Stimulated activated naive CD4-positive, alpha-beta T cell treated with Interleukin-2 at 50 U/mL for 16 hours (primary cell): ENCODE measurements at places on chromosomes 1 and 21.

DNA sequence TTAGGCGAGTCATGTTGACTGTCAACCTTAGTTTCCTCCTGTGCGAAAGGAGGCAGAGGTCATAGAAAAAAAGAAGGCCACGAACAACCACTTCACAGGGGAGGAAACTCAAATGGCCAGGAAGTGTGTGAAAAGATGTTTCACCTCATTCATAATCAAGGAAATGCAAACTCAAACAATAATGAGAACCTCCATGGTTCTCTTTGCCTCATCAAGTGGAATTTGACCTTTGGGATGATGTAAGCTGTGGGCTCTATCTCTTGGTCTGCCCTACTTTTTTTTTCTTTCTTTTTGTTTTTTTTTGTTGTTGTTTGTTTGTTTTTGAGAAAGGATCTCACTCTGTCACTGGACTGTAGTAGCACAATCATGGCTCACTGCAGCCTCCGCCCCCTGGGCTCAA is 55.9 kb upstream of the GRHL3 start:
- DNase-seq = no peak

DNA sequence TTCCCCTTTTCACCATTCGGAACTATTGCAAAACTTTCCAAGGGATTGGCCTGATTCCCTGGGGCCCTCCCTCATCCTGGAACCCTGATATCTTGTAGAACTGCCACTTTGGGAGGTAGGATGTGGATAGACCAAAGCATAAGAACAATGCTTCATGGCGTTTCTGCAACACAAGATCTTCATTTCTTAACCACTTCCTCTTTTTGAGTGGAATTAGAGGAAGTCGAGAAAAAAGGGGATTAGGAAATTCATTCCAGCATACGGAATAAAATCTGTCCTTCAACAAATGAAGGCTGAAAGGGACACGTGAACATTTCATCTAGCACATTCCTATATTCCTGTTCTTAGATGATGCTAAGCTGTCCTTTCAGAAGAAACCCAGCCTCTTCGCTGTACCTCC is 149.3 kb downstream of the HUNK start:
- no peak for DNase-seq

- DNase-seq = no peak
Measured at GRCh38 chr1:78497201-78497600, 6.4 kb downstream of the PTGFR start.

- DNase-seq = no peak
Measured at GRCh38 chr1:157849229-157849875, 7.7 kb upstream of the CD5L start.

GRCh38 chr1:234763910-234764309 is 153.9 kb upstream of the IRF2BP2 start:
- no peak for DNase-seq

- DNase-seq = no peak
Measured at GRCh38 chr1:18661404-18662285, 31.0 kb downstream of the PAX7 start.

GRCh38 chr1:238404481-238404880 is 513.8 kb upstream of the ZP4 start:
- no peak for DNase-seq

- DNase-seq = no peak
Measured at GRCh38 chr1:151832318-151832980, 847 bp upstream of the RORC start.

DNA sequence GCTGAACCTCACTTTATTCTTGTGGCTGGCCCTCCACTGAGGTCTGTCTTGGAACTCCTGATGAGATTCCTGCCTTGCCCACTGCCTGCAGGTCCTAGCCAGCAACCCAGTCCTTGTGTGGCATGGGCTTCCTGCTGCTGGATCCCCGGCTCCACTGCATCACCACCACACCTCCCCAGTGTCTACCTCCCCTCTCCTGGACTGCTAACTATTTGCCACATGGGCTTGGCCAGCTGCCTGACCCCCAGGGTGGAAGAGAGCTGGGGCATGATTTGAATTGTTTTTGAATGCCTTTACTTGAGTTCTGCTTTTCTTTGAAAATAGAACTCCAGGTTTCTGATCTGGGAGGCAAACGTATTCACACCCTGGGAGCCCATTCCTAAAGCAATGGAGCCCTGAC is 41.2 kb downstream of the SPAG17 start:
- DNase-seq = no peak

GRCh38 chr1:148353461-148354283 is 129.4 kb downstream of the PPIAL4G start:
- peak; percentile 1 for DNase-seq

GRCh38 chr1:1954831-1955441 is 35.9 kb upstream of the TMEM52 start:
- no peak for DNase-seq

DNA sequence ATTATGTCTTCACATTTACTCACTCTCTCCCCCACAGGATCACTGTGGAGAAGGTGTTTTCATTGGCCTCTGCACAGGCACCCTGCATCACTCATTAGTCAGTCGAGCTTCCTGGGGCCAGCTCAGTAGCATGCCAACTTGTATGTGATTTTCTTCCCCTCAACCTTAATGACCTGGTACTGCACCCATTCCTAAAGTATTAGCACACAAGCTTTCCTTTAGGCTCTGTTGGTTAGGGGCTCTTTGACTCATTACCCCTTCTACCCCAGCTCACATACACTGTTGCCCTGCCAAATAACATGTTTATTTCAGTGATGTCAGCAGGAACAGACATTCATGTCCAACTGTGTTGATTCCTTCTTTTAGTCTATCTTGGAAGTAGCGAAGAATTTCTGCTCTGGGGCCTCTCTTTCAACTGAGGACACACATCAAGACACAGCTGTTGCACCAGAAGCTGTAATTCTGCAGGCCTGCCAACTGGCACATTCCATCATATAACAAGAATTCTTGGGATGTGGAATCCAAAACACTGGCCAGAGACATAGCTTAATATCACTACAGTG is 603.5 kb upstream of the ADAMTS5 start:
- DNase-seq = no peak

GRCh38 chr1:94572780-94573179 is 31.2 kb upstream of the F3 start:
- DNase-seq = no peak

- no peak for DNase-seq
Measured at GRCh38 chr21:45323487-45324311, 36.0 kb upstream of the POFUT2 start.

DNA sequence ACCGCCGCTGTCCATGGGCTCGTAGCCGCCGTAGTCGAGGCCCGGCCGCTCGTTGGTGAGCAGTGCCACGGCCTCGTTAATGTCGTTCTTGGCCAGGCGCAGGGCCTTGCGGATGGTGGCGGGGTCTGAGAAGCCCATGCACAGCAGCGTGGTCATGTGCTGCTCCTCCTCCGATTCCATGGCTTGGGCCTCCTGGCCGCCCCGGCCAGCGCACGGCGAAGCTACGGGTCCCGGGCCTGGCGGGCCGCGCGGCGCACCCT is 300 bp downstream of the USP24 start:
- DNase-seq = no peak

GRCh38 chr1:116940814-116941599 is 31.3 kb downstream of the PTGFRN start:
- DNase-seq = no peak

GRCh38 chr1:4276238-4276637 is 376.2 kb upstream of the C1orf174 start:
- DNase-seq = no peak

GRCh38 chr1:168287237-168287664 is 6.6 kb downstream of the TBX19 start:
- no peak for DNase-seq

DNA sequence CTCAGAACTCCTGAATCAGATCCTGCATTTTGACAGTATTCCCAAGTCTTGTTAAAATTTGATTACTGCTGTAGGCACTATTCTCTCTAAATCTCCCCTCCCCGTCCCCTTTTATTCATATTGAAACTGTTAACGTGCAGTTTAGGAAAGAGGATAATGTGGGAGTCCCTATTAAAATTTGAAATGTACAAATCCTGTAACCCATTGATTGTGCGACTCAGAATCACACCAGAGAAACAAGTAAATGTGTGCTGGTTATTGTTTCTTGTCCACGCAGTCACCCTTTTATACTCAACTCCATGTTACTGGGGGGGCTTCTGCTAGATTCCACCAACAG is 584 bp upstream of the LTN1 start:
- DNase-seq = no peak

GRCh38 chr1:11925938-11926292 is 312 bp downstream of the KIAA2013 start:
- no peak for DNase-seq

GRCh38 chr21:29299916-29300806 is 1.4 kb downstream of the BACH1 start:
- DNase-seq = peak; percentile 44

DNA sequence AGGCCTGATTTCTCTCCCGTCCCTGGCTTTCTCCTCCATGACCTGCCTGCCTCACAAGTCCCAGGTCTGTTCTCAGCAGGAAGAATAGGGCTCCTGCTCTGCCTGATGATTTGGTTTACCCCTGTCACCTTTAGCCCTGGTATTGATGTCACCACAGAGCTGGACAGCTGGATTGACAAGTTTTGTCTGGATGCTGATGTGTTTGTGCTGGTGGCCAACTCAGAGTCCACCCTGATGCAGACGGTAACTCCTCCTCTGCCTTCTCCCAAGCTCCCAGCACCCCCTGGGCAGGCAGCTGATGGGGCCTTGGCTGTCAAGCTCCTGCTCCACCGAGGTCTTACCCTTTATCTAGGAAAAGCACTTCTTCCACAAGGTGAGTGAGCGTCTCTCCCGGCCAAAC is 18.4 kb downstream of the MFN2 start:
- DNase-seq = no peak

- DNase-seq = no peak
Measured at GRCh38 chr1:121558514-121558913, 373.7 kb downstream of the SRGAP2C start.

GRCh38 chr1:234698686-234699085 is 88.7 kb upstream of the IRF2BP2 start:
- DNase-seq = no peak

DNA sequence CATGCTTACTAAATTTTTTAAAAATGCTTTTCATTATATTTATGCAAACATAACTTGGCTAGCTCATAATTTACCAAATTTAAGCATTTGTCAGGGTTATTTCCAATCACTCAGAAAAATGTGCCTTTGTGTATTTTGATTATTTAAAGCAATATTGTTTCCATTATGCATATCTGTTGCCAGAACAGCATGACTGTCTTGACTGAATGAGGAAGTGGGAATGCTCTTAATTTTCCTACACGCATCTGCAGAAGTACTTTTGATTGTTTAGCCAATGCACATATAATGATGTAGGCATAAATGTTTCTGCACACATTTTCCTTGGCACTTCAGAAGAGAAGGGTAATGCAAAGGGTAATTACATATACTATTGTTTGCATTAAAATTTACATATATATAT is 92.5 kb upstream of the ADGRL2 start:
- DNase-seq = no peak

DNA sequence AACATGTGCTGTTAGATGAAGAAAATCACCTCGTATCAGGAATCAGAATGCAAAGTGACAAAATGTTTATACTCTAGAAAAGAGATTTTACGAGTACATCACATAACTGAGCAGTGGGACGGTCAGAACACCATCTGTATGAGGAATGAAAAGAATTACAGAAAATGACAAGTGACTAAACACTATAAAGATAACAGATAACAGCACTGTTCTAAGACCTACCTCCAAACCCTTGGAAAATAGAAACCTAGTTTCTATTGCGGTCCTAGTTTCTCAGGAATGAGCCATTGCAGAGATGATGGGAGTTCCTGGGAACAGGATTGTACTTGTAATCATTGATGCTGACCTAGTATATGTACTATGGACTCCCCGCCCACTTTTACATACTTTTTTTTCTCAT is 839.4 kb upstream of the ADAMTS5 start:
- no peak for DNase-seq

DNA sequence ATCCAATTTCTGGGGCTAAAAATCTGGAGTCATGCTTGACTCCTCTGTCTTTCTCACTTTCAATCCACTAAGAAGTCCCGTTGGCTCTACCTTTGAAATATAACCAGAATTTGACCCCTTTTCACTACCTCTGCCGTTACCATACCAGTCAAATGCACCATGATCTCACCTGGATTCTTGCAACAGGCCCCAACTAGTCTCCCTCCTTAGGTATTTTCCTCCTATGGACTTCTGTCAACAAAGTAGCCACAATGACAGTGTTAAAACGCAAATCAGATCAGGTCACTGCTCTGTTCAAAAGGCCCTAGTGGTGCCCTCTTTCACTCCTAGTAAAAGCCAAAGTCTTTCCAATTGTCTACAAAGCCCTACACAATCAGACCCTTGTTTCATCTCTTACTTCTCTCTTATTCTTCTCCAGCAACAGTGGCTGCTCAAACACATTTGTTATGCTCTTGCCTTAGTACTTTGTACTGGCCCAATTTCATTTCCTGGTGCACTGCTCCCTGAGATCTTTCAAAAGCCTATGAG is 35.7 kb upstream of the AGL start:
- no peak for DNase-seq

- no peak for DNase-seq
Measured at GRCh38 chr1:236834876-236835275, 39.8 kb downstream of the MTR start.

GRCh38 chr1:32311709-32312393 is 20.0 kb downstream of the HDAC1 start:
- no peak for DNase-seq

GRCh38 chr1:245790441-245790840 is 635.7 kb downstream of the KIF26B start:
- DNase-seq = no peak

- no peak for DNase-seq
Measured at GRCh38 chr1:153849487-153850185, 73.1 kb downstream of the GATAD2B start.

GRCh38 chr1:175481126-175482070 is 262.0 kb downstream of the TNR start:
- DNase-seq = no peak

DNA sequence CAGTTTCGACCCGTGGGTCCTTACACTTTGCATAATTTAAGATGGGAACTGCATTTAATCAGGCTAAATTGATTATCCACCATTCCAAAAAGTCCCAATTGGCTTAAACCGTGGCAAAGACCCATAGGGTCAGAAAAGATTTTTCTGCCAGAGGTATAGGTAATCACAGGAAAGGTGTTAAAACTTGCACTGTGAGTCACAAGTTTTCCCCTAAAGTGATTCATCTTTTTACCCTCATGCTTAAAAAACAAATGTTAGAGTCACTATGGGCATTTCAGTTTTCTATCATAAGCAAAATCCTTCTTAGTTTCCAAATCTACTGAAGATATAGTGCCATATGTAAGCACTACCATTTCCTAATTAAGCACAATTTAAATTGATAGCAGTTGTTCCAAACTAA is 1079.8 kb downstream of the ADGRL2 start:
- no peak for DNase-seq

DNA sequence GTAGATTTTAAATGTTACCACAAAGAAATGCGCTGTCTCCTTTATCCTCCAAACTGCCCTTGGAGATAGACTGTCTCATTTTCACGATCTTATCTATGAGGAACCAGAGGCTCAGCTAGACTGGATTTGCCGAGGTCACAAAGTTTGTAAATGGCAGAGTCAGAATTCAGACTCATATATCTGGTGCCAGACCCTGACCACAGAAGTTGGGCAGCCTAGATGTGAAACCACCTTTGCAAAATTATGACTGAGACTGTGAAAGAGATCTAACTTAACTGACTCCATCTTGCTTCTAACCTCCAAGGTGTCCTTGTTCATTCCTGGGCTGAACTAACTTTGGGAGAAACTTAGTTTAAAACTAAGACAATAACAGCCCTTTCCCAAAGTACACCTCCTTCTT is 14.1 kb downstream of the CNR2 start:
- no peak for DNase-seq

GRCh38 chr1:237712586-237713157 is 178.1 kb downstream of the ZP4 start:
- DNase-seq = no peak
